ENCODE measurements at places on chromosomes 13 and 19.
A peak's percentile ranks its signal among the peaks of the same experiment; 100 is the strongest.

DNA sequence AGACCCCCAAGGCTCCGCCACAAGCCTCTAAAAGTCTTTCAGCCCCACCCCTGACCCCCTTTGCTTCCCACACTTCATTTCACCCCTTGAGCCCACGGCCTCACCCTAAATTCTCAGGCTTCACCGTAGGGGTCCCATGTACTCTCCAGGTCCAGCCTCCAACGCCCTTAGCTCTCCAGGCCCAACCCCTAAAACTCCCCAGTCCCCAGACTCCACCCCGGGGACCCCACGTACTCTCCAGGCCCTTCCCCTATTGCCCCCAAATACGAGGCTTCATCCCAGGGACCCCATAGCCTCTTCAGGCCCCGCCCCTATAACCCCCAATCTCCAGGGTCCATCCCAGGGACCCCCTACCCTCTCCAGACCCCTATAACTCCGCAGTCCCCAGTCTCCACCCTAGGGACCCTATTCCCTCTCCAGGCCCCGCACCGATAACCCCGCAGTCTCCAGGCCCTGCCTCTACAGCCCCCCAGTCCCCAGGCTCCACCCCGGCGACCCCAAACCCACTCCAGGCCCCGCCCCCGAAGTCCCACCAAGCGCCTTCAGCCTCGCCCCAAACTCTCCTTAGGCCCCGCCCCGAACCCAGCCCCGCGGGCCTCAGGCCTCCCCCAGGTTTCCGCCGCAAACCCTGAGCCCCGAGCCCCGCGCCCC lies 619 bp downstream of the MED16 start:
- DNase-seq: no peak

DNA sequence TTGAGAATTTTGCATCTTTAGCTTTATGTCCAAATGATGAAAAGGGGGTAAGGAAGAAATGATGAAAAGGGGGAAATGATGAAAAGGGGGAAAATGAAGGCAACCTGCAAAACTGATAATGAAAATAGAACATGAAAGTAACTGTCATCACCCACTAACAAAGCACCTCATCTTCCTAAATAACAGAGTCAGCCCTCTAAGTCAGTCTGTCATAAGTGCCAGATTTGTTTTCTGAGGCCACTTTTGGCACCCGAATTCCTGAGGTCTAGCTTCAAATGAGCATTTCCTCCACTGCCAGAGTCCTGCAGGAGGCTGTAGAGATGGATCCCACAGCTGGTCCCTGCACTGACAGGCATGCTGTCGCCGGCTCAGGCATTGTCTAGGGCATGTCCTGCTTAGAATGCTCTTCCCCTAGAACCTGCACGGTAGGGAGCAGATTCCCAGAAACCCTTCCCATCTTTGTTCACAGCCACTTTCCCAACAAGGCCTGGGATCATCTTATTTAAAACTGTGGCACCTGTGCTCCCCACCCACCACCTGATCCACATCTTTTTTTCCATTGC lies 25.3 kb downstream of the RAP2A start:
- no peak for DNase-seq

- DNase-seq: no peak
These were observed 394.1 kb upstream of the SLITRK6 start for GRCh38 chr13:86193281-86193680.

GRCh38 chr13:19985219-19985556 lies 26.7 kb downstream of the ZMYM2 start:
- DNase-seq: no peak

DNA sequence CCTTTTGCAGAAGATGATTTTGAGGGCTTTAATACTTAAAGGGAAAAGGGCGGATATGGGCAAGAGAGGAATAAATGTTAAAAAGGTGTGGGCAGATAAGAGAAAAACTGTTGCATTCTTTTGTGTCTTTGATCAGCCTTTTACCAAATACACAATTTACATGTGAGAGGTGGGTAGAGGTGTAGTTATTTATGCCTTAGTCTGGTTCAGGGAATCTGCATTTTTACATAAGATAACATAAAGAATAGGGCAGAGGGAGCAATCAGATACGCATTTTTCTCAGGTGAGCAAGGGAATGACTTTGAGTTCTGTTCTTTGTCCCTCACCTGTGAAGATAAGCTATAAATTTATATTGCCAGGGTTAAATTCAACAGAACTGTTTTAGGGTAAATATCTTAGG lies 708.4 kb upstream of the SLITRK1 start:
- DNase-seq: no peak

DNA sequence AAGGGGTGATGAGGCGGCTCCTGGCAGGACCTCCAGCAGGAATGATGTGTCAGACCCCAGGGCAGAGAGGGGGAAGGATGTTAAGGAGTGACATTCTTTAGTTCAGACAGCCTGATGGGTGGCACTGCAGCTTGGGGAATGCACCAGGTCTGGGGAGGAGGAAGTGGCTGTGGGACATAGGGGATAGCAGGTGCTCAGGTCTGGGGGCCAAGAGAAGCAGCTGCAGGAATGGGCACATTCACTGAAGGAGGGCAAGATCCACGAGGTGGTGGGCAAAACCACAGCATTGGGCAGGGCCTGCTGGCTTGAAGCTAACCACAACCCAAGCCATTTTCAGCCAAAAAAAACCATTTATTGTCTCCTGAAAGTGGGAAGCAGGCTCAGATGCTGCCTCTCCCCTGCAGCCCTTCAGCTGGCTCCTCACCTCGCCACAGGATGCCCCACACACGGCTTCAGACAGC lies 26.5 kb downstream of the COMP start:
- no peak for DNase-seq

- DNase-seq: no peak
These were observed 3.5 kb downstream of the SSBP4 start for GRCh38 chr19:18422530-18423191.

DNA sequence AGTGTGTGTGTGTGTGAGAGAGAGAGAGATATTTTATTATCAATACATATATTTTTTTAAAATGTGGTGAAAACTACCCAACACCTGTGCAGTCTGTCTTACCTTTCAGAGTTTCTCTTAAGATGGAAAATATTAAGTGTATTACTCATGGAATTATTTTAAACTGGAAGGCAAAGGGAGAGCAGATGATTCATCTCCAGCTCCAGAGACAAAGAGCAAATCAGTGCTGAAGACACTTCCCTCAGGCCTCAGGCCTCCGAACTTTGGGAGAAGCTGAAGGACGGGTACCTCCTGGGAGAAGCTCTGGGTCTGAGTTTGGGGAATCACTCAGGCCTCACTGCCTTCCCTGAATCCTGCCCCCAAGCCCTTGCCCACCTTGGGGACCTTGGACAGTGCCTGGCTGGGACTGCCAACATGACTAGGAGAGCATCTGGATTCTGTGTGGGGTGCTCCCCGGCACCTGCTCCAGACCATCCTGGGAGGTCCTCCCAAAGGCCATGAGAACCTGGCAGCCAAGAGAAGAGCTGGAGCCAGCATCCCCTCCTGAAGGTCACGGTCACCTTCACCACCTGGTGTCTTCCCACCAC lies 170.4 kb upstream of the UBL3 start:
- DNase-seq: no peak

GRCh38 chr13:109673477-109673876 lies 112.9 kb downstream of the IRS2 start:
- DNase-seq: no peak

GRCh38 chr13:42337808-42338600 lies 66.1 kb downstream of the AKAP11 start:
- DNase-seq: no peak

DNA sequence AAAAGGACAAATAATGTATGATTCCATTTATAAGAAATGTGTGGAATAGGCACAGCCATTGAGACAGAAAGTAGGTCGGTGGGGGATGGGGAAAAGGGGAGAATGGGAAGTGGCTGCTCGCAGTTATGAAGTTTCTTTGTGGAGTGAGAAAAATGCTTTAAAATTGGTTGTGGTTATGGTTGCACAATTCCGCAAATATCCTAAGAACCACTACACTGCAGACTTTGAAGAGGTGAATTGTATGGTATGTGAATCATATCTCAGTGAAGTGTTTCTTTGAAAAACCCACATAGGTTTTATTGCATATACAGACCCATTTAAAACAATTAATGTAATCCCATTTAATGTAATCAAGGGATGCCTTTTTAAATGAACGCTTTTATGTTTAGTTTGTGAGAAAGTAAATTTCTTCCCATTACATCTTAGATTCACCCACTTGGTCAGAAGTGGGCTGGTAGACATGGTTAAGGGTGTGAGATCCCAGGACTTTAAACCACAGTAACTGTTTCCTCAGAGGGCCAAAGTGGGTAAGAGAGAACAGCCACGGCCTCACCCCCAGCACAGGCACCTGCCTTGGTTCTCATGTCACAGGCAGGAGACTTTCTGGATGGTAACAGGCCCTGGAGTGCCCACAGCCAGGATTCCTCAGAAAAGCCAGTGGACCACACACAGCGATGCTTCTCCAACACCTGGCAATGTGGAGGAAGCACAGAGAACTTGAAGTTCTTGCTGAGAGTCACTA lies 119.3 kb upstream of the GJB6 start:
- DNase-seq: no peak

- peak; percentile 29 for DNase-seq
These were observed 273.4 kb downstream of the NHLRC3 start for GRCh38 chr13:39311619-39312018.

DNA sequence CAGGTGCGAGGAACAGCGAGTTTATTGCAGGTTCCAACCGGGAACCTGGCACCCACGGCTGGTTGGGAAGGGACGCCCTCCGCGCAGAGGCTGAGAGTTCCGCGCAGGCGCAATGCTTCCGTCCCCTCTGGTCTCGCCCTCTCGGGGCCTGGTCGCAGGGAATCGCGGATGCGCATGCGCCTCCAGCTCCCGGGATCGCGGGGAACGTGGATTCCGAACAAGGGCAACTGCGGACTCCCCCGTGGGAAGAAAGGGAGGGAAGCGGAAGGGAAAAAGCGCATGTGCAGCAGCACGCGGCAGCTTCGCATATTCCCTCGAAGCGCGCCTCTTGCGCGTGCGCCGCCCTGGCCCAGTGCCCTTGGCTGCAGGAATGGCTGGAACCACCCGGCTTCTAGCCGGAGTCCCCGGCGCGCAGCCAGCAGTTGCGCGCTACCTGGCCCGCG lies 1.1 kb downstream of the TSSK6 start:
- no peak for DNase-seq

DNA sequence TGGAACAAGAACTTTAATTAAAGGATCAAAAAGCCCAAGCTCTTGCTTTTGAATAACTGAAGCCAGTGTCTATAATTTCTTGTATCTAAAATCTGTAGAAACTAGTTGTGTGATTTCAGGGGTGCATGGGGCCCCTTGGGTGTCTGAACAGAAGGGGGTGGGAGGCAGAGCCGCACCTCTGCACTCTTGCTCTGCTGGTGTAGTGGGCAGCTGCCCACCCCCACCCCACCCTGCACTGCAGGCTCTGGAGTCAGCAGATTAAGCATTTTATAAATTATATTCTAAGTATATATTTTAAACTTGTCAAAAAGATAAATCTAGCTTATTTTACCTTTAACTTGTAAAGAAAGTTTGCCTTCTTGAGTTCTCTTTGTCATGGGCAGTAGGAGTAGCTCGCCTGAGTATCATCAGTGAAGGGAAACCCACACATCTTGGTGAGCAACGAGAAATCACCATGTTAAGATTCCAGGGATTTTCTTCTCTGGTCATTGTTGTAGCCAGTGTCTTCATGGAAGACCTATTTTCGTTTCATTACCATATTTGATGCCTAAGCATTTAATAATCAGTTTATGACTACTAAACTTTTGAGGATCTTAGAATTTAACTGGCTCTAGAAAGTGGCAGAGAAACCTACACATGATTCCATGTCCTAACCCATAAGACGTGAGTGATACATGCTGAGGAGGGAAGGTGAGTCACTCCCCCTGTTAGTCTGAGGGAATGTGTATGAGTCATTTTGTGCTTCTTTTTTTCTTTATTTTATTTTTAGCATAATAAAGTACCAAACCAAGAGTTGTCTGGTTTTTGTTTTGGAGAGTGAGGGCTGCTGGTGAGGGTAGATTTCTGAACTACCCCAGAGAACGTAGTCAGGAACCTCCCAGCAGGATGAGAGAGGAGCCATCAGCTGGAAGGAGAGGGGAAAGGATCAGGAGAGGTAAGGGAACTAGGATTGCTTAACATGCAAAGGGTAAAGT lies 7.7 kb downstream of the UBE2L5 start:
- DNase-seq: peak; percentile 61

DNA sequence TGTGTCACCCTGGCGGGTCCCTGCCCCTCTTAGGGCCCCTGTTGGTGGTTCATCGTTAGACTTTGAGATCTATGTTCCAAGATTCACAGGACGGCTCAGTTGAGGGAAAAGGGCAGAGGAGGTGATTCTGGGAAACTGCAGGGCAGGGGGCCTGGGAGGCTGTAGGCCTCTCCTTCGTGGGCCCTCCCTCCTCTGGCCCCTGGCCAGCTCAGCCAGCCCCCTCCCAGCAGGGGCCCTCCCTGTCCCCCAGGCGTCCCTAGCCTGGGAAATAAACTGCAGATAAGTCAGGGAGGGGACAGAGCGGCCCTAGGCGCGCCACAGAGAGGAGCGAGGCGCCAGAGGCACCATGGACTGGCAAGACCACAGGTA lies 6.5 kb downstream of the HIF3A start:
- DNase-seq: no peak

DNA sequence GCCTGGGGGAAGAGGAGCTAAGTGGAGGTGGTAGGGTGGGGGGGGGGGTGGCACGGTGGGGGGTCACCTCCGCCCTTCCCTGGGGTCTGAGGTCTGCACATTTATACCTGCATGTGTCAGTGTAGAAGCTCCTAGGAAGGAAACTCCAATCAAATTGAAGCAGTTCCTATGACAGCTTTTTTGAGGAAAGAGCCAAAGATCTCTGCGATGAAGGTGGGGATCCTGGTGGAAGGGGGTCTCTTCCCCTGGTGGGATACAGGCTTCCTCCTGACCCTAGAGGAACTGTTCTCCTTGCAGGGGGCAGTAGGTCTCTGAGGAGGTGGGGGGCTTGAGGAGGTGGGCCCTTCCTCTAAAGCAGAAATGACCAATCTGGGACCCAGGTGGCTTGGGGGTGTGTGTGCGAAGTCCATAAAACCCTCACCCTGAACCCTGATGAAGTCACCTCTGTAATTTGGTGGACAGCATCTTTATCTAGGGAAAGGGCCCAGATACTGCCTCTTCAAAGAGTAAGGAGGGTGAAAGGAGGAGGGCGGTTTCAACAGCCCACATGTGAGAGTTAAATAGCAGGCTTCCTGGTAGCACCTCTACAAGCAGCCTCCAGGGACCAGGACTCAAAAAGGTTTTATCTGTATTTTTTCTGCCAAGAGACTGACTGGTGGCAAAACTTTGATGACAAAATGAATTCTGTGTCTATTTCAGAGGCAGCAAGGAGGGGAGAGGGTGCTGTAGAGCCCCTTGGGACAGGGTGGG lies 12.9 kb downstream of the RANBP3 start:
- no peak for DNase-seq

DNA sequence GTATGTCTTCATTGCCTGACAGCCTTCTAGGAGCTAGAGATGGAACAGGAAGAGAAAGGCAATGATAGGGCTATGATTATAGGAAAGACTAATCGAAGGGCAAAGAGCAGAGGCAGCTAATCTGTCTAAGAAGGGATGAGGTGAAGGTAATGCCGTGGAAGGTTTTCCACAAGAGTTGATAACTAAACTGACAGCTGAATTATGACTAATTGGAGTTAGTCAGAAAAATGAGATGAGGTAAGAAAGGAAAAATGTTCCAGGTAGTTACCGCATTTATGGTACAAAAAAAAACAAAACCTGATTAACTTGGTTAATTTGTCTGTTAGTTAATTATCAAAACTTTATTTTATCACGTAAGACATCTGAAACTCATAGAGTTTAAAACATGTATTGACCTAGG lies 260.3 kb downstream of the SLITRK6 start:
- peak; percentile 41 for DNase-seq

Measured in NCI-H226 (cell line).